ENCODE measurements at places on chromosomes 1 and 21.

DNA sequence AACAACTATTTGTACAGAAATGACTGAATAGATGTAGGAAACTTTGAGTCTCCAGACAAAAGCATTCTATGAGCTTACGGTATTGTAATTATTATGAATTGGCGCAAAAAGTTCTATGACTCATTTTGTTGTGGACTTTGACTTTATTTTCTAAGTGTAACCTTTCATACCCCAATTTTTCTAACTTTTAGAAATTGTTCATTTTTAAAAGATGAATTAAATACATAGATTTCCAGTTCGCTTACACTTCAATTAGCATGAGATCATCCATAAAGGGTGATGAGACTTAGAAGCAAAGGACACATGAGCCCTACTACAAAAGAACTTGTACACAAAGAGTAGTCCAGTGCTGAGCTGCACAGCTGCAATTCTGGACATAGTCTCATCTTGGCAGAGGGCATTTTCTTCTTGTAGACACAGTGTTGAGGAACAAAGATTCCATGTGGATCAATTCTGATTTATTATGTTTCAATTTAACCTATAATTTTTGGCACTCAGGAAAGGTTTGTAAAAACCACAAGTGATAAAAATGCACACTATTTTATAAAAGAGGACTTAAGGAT is 431.1 kb downstream of the LRRIQ3 start:
- DNase-seq = no peak

DNA sequence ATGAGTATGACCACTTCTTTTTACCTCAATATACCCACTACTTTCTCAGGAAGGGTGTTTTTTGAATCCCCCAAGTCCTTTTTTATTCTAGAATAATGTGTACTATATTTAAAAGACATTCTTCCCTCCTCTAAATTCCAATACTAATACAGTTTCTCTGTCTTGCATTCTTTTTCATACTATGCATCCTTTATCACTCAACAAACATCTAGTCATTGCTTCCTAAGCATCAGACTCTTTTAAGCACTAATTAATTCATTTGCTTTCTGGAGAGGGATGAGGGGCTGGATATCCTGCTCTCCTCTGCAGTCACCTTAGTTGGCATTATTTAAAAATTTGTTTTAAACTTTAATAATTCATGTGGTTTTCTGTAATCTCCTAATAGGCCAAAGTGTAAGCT is 838.8 kb downstream of the KCNT2 start:
- DNase-seq = no peak

GRCh38 chr1:83901547-83902155 is 97.3 kb downstream of the TTLL7 start:
- DNase-seq = no peak

DNA sequence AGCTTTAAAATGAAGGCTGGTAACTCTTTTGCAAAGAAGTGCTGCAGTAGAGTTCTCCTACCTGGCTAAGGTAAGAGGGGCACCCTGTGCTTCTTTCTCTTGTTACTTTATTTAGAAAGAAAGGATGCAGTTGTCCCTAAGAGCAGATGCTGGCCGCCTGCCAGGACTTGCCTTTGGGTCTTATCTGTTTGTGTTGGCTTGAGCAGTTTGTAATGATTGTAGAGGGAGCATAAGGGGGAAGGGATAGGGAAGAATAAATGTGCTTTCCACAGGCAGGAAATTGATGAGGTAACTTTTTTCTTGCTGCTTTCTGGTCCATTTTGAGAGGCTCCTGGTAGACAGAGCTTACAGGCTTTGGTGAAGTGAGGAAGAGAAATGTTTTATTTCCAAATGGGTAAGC is 229.6 kb downstream of the HHAT start:
- no peak for DNase-seq

DNA sequence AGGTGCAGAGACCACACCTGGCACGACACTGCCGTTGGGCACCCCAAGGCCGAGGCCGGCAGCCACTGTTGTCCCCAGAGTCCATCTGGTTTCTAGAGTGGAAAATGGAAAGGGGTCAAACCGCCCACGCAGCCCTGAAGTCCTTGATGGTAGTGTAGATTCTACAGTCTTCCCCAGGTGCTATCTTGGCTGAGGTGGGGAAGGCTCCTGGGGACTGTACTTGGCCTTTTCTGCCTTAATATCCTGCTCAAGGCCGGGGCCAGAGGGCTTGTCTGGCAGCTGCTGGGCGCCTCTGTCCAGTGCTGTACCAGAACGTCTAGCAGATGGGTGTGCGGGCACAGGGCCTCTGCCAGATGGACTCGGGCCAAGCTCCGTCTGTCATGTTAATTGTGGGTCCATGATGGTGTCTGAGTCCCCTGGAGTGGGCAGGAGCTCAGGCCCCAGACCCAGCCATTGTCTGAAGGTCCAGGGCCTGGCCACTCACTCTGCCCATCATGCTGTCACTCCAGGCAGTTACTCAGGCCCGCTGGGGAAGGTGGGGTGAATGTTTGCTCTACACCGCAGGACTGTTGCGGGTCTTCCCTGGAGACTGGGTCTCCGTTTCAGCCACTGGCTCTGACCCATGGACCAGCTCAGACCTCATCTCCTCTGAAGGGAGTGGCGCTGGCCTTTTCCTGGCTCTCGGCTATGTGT is 161.9 kb upstream of the COL6A1 start:
- DNase-seq = no peak

- DNase-seq = no peak
Observed at GRCh38 chr21:28444111-28444510, 548.6 kb downstream of the LTN1 start.

DNA sequence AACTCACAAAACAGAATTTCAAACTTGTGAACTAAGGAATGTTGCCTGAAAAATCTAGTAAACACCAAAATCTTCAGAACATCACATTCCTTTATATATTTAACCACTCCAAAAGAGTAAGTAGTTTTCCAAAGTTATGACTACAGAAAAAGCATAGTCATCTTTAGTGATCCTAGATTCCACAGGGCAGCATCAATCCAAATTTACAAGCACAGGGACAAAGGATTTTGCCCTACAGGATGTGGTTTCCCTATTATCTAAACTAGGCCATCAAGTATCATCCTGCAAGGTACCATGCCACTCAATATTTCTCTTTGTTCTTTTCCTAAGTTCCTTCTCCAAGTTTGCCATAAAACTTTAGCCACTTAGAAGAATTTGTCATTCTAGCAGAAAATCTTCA is 33.0 kb downstream of the COP1 start:
- no peak for DNase-seq

DNA sequence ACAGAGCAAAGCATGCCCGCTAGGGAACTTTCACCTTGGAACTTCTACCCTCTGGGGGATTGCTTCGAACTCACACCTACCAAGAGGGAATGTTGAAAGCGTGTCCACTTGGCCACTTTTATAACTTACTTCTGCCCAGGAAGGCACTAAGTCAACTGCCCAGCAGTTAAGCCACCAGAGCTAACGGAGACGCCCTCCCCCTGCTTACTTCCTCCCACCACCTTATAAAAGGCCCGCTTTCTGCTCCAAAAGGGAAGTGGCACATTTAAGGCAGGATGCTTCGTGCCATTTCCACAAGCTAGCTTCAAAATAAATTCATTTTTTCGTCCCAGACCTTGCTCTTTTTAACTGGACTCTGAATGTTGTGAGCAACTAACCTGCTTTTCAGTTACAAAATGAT is 3.2 kb upstream of the AK2 start:
- no peak for DNase-seq

DNA sequence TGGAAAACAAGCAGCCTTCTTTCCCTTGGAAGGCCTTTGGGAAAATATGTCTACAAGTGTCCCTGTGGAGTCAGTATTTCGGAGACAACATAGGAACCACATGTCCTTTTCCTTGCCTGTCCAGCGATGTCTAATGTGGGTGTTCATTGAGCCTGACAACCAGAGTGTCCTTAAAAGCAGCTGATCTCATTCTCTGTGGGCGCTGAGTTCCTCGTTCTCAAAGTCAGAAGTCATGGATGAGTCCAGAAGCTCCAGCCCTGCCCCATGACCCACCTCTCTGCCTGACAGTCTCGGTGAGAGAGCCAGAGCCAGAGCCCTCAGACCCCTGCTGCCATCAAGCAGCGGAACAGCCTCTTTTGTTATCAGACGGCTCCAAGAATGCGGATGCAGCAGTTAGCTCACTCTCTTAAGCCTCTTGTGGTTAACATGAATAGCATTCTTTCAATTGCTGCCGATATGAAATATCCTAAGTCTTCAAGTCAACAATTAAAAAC is 329.2 kb downstream of the TGFB2 start:
- DNase-seq = no peak
